Activated CD4-positive, CD25-positive, alpha-beta regulatory T cell (primary cell): ENCODE measurements at places on chromosomes 1 and 21.

DNA sequence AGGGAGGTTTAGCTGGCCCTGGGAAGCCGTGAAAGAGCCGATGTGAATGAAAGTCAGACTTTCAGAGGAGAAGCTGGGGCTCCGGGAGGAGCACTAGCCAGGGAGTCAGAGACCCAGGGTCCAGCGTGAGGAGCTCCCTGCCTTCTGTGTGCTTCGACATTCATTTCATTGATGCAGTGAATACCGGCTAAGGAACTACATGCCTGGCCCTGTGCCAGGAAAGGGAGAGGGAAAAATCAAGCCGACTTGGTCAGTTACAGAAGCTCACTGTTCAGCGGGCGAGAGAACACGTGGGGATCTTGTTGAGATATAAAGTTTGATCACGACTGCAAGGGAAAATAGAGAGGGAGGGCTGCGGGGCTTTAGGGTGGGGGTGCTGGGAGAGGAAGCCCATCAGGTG lies 76.7 kb upstream of the RUNX3 start:
- DNase-seq = no peak

- DNase-seq = no peak
Measured at GRCh38 chr1:6951536-6951935, 166.3 kb downstream of the CAMTA1 start.

GRCh38 chr1:65064981-65065380 lies 83.0 kb upstream of the AK4 start:
- DNase-seq = no peak

DNA sequence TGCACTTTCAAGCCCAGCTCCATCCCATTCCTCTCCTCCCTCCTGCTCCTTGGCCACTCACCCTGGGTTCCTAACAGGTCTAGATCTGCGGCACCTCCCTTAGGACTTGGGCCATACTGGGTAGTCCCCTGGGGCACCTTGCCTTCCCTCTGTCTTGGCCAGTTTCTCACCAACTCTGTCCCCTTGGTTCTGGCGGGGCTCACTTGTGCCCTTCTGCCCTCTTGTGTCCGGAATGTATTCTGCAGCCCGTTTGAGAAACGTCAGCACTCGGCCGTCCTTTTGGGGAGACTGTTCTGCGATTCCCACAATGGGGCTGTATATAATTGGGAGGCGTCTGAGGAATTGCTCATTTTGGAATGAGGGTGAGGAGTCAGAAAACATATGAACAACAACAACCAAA lies 162.4 kb downstream of the ZSCAN20 start:
- no peak for DNase-seq
